ENCODE measurements at places on chromosomes 3 and 15.

- DNase-seq, result no peak
Measured at GRCh38 chr15:61130950-61131942, 97.9 kb downstream of the RORA start.

GRCh38 chr3:84962415-84962814 is 3.6 kb downstream of the CADM2 start:
- no peak for DNase-seq

- DNase-seq, result no peak
Measured at GRCh38 chr15:89132611-89133507, 44.6 kb downstream of the ABHD2 start.

GRCh38 chr3:195394024-195394423 is 48.8 kb downstream of the ACAP2 start:
- DNase-seq, result no peak

GRCh38 chr15:44315773-44316465 is 27.4 kb downstream of the GOLM2 start:
- no peak for DNase-seq

DNA sequence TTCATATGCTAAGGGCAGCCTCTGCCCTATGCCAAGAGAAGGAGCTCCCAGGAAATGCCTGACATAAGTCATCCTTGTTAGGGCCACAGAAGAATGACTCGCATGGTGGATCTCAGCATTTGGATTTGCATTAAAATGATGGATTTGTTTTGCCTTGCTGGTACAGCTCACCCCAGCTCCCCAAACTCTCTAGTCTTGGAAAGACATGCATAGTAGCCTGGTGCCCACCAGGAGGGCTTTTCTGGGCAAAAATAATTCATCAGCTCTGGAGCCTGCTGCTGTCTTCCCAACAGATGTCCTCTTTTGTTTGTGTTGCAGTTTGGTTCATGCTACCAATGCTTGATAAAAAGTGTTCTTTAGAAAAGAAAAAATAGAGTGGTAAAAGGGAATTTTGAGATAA is 833.0 kb downstream of the AGBL1 start:
- no peak for DNase-seq

DNA sequence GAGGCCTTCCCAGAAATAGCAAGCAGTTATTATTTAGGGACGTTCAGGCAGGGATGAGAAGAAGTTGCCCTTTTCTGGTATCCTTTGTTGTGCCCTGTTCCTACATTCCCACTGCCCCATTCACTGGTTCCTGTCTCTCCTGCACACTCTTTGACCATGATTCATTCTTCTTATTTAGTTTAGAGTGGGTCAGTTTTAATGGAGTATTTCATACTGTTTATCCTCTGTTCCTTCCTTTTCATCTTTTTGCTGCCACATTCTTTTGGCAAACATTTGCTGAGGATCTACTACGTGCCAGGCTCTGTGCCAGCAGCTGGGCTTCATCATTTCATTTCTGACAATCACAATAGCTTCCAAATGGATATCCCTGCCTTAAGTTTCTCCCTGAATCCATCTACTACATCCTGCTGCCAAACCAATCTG is 11.8 kb upstream of the EID1 start:
- no peak for DNase-seq

DNA sequence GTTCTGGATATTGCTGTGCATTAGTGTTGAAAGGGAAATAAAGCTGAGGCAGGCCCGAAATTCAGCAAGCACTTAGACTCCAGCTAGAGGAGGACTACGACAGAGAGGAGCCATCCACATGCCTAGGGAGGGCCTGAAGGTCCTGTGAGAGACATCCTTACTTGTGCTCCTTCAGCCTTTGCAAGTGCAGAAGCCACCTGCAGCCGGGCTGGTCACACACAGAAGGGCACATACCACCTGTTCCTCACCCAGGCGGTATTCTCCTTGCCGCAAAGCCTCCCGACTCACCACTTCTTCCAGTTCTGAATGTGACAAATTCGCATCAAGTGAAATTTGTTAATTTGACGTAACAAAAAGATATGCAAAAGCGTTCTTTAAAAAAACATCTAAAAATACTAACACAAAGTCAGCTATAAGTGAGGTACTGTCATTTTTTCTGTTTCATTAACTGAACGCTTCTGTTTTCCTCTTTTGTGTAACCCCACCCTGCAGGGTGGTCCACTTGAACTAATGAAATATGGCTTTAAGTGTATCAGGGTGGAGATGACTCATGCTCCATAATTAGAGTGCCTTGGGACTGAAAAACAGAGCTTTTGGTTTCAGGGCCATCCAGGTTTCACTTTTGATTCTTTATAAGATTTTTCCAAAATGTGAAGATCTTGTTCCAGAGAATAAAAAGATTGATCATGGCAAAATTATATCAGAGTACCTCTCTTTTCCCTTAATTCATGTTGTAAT is 467.9 kb upstream of the ATP11B start:
- DNase-seq, result no peak

- DNase-seq, result no peak
Measured at GRCh38 chr3:126547721-126548120, 11.0 kb downstream of the C3orf22 start.

- DNase-seq, result no peak
Measured at GRCh38 chr3:158460926-158461325, 110.1 kb upstream of the MLF1 start.

DNA sequence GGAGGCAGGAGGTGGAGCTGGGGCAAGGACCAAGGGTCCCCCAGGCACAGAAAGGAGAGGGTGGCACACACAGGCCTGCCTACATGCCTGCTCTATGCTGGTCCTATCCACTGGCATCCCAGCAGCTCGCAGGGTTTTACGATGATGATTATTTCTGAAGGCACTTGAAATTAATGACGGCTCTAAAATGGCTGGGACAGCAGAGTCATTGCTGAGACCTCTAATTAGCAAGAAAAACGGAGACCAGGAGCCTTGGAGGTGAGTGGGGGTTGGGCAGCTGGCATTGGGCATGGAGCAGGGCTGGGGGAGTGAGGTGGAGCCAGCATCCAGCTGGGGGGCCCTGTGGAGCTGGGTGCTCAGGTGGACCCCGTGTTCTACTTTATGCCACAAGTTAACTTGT is 3.5 kb upstream of the LINGO1 start:
- DNase-seq, result no peak

DNA sequence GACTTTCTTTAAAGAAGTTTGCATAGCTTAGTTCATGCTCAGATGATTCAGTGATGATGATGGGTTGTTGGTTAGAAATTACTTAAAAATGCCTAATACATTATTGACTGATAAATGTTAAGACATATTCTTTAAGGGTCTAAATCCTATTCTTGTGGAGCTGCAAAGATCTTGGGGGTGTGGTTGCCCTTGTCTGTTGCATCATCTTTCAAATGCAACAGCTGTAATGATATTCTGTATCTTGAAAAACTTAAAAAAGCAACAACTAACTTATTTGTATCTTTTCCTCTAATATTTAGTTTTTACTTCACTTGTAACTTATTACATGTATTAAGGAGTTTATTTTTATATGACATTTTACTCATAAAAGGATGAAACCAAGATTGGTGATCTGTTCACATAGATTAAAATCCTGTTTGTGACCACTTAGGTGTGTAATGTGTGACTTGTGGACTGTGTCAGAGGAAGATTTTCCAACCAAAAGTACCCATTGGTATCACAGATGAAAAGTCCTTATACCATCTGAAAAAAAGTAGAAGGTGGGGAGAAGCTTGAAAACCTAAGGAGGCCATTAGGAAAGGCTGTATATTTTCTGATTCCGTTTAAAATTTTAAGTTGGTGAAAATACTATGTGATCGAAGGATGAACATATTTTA is 142.8 kb downstream of the IGF1R start:
- DNase-seq, result no peak

- no peak for DNase-seq
Measured at GRCh38 chr3:59467476-59467875, 417.7 kb upstream of the CFAP20DC start.

DNA sequence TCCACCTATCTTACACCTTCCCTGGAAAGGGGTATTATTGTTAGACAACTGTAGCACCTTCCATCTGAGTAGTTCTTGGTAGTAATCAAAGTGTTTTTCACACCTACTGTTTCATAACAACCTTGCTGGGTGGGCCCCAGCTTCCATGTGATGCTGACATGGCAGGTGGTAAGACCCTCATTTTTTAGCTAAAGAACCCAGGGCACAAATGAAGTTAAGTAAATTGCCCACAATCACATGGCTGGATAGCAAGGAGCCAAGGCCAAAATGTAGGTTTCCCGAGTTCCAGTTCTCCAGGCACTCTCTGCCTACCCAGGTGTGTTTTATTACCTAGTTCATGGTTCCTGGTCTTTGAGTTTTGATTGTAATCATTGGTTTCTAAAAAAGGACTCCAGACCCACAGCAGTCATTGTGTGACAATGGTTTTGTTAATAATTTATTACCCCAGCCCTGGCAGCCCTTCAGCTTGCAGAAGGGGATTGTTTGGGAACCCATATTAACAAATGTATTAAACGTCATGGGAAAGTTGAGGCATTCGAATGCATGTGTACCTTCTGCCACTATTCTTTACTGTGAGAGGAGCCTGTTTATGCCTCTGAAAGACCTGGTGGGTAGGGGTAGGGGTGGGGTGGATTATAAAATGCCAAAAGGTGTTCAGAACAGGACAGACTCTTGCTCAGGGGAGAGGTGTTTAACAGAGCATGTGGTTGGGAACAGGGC is 222.2 kb upstream of the BHLHE40 start:
- no peak for DNase-seq

DNA sequence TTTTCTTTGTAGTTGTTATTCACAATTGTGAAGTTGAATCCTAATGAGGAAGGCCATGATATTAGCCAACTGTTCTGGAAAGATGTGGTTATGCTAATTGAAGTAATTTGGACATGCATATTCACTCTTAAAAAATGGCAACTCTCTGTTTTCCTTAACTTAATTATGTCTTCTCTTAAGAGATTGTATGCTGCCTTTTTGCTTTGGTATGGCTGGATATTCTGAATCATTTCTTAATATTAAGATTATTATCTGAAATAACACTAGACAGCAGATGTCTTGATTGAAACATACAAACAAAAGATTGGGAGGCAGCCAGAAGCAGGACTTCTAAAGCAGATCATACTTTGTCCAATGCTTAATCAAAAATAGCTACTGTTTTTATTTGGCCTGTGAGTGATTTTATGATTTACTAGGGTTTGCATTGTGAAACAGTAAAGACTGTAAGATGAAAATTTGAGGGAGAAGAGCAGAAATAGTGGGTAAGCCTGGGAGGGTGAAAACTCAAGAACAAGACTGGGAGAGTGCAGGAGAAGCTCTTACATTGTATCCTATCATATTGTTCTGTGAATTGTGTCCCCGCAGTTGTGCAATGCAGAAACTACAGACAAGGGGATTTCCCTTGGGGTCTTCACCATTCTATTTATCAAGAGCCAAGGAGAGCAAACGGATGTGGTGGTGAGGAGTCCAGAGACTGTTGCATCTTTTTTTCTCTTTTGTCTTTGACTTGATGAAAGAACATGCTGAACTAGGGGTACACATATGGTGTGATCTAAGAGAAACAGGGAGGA is 554.8 kb downstream of the TUSC7 start:
- DNase-seq, result no peak

- DNase-seq, result no peak
Measured at GRCh38 chr3:104735691-104736090, 631.0 kb upstream of the ALCAM start.

- no peak for DNase-seq
Measured at GRCh38 chr3:62574266-62574898, 201.0 kb upstream of the FEZF2 start.

DNA sequence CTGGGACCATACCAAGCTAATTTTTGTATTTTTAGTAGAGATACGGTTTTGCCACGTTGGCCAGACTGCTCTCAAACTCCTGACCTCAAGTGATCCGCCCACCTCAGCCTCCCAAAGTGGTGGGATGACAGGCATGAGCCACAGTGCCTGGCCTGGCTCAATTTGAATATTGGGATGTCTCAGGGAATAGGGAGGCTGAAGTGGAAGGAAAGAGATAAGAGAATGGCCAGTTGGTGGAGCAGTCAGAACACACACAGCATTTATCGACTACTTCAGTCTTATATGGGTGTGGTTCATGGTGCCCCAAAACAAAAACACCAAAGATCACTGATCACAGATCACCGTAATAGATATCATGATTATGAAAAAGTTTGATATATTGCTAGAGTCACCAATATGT is 144.4 kb downstream of the GMNC start:
- no peak for DNase-seq

GRCh38 chr15:73394782-73395181 is 26.0 kb upstream of the HCN4 start:
- DNase-seq, result no peak

- no peak for DNase-seq
Measured at GRCh38 chr15:68638953-68639515, 60.2 kb downstream of the CORO2B start.

DNA sequence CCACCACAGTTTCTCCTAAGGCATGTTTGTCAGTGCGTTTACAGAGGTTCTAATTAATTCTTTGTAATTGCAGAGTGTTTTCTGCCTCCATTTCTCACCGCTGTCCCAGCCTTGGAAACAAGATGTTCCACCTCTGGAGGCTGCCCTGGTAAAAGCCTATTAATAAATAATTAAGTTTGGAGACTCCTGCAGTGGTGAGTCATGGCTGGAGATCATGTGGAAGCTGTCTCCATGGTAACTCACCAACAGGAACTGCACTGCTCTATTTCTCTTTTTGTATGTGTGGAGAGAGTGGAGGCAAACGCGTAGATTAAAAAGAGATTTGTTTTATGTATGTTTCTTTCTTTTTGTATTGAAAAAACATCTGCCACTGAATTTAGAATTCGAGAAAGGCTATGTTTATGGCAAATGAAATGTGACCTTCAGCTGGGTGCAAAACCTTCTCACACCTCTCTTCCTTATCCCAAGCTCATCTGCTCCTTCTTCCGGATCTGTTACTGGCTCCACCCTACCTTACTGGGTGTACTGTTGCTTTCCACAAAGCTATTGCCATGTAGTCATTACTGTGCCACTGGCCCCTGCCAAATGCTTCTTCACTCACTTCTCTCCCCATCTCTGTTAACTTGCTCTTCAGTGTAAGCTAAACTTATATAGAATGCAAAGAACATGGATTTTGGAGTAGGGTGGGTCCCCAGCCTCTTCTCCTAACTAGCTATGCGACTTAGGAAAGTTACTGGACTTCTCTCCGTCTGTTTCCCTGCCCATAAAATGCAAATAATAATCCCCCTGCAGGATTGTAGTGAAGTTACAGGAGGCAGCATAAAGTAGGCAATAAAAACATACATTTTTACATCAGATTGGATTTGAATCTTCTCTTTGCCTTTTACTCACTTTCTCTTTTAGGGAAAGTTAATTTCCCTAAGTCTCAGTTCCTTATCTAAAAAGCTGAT is 778.5 kb downstream of the NTRK3 start:
- DNase-seq, result no peak

- no peak for DNase-seq
Measured at GRCh38 chr15:81038975-81039607, 38.4 kb downstream of the TLNRD1 start.

- no peak for DNase-seq
Measured at GRCh38 chr3:188397766-188398705, 244.1 kb downstream of the LPP start.

- no peak for DNase-seq
Measured at GRCh38 chr3:123094516-123095313, 27.9 kb downstream of the PDIA5 start.

Measured in NCI-H2171 (cell line).